NCI-H510A (cell line): ENCODE measurements at places on chromosomes 3 and 15.

DNA sequence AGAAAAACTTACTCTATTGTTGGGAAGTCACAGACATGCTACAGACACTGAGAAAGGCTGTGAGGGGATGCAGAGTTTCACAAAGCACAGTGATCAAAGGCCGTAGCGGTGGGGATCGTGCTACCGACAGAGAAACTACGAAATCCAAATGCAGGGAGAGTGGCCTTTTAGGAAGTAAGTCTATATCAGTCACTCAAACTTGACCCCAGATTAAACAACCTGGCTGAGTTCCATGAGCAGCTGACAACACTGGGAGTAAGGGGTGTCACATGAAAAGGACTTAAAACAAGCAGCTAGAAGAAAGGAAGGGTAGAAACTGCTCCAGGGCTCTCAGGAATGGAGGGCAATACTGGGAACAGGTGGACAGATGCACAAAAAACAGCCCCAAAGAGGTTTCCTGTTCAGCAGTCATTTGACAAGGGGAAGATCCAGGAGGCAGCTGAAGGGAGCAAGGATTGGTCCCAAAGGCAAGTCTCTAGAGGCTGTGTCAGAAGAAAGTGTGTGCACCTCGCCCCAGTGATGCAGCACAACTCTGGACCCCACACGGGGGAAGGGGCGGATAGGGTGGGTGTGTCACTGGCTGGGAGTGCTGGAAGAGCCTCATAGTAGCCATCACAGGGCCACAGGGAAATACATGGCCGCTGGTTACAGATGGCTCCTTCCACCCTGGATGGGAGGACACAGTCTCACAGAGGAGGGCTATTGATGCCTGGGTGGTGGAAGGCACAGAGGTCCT is 20.3 kb upstream of the HDAC11 start:
- DNase-seq: no peak

DNA sequence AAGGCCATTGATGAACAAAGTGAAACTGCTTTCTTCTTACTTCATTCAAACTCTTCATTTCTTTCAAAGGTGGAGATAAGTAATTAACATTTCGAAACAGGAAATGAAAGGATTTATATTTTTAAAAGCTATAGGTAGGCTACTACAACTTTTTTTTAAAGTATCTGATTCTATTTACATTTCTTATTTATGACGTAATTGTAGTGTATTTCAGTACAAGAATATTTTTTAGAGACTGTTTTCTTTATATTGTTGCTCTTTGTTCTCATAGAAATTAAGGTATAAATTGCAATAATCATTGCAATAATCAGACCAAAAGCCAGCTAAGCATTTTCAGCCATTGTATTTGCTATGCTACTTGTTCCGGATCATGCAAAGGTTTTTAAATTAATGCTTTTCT is 13.7 kb downstream of the ZFAND6 start:
- DNase-seq: no peak

DNA sequence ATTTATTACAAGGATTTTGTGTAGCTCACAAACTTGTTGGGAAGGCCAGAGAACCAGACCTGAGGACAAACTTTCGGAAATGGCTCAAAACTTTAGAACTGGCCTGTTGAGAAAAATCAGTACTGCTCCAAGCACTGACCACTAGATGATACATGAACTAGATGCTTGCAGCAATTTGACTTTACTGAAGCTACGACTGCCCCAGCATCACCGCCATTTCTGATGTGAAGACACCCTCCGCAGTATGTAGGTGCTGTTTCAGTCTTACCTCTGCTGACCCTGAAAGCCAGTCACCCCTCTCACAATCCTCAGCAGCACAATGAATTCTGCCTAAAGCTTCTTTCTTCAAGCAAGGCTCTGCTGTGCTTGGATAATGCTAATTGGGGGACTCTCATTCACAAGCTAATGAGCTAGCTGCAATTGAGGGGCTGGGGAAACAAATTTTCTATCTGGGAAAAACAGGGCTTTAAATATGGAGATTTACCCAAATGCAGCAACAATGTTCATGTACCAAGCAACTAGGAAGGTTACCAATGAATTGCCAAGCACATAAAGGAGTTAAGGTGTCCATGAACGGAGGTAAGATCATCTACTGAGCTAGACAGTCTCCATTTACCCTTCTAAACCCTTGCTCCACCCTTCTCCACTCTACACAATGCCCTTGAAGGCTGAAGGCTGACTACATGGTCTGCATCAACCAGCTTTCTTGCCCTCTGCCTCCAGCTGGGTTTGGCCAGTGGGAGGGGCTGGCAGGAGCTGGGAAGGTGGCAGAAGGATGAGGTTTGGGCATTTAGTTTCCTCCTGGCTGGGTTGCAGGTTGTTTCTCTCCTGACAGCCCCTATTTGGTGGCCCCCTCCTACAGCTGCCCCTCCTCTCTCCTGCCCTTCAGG is 53.2 kb upstream of the FSTL1 start:
- no peak for DNase-seq

- DNase-seq: no peak
These were observed 247.2 kb downstream of the SHQ1 start for GRCh38 chr3:72601060-72601459.

- no peak for DNase-seq
These were observed 165.2 kb downstream of the RORA start for GRCh38 chr15:61063875-61064320.

DNA sequence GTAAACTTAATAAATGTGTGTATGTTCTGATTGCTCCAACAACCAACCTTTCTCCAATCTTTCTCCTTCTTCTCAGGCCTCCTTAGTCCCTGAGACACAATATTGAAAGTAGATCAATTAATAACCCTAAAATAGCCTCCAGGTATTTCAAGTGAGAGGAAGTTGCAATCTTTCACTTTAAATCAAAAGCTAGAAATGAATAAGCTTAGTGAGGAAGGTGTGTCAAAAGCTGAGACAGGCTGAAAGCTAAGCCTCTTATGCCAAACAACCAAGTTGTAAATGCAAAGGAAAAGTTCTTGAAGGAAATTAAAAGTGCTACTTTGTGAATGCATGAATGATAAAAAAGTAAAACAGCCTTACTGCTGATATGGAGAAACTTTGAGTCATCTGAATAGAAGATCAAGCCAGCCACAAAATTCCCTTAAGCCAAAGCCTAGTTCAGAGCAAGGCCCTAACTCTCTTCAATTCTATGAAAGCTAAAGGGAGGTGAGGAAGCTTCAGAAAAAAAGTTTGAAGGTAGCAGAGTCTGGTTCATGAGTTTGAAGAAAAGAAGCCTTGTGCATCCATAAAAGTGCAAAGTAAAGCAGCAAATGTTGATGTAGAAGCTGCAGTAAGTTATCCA is 38.6 kb downstream of the CCDC80 start:
- DNase-seq: no peak

DNA sequence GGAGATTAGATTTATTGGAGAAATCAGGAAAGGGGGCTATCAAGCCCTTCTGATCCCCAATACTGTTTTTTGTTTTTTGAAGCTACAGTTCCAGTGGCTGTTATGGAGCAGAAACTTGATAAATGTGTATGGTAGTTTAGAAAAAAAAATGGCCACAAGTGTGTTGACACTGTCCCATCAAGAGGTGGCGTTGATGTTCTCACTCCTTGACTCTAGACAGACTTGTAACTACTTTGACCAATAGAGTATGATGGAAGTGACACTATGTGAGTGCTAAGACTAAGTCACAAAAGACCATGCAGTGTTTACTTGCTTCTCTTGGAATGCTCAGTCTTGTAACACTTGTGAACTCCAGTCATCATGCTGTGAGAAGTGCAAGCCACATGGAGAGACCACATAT is 356.7 kb downstream of the PDCD6IP start:
- DNase-seq: no peak

- DNase-seq: no peak
These were observed 17.2 kb downstream of the ACOX2 start for GRCh38 chr3:58519668-58520402.

DNA sequence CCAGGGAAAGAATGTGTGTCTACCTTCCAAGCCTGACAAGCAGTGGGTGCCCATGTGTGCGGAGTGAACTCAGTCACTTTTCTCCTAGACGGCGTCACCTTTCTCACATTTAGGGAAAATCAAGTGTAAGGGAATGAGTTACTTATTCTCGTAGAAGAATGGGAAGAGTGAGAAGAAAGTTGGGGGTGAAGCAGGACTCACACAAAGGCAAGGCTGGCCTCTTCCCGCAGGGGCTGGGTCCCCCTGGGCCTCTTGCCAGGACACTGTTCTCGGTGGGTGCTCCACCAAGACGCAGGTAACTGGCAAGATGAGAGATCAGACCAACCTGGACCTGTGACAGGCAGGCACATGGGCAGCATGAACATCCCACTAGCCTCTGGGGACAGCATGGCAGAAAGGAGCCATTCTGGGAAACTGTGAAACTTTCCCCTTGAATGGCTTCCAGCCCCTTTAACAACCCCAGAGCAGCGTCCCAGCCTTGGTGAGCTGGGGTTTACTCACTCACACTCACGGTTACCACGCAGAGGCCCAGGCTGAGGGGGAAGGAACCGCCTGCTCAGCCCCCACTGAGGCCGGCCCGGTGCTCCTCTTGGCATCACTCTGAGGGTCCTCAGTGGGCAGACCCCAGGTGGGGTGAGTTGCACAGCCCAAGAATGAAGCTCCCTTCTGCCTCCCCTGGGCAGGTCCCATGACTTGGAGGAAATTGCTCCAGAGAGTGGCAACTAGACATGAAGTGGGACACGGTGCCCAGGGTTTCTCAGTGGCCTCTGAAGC is 15.0 kb upstream of the SRP14 start:
- DNase-seq: no peak

DNA sequence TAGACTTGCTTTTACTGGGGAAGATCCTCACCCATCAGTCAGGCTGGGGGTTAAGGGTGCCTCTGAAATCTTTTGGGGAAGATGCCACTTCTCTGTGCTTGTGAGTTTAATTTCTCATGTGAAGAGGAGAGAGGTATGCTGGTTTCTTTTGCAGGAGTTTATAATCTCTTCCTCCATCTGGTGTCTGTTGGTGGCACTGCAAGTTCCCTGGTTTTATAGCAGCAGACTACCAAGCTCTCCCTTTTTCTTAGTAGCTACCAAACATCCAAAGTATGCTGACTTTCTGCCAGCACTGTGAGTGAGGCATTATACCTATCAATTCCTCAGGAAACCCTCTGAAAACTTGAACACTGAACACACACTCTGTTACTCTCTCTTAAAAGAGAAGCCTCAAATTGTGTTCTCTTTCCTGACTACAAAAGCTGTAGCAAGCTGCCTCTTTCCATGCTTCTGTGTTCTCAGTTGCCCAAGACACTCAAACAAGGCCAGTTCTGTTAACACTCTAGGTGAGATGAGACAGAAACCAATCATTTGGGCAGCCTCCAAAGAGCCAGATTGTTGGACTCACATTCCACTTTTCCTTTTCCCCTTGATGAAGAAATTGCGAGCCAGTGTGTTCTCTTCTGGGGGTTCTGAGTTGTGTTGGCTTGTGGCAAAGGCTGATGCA is 299.5 kb downstream of the GAP43 start:
- DNase-seq: no peak

- DNase-seq: no peak
These were observed 11.7 kb upstream of the KBTBD8 start for GRCh38 chr3:66986406-66986805.

GRCh38 chr3:165162883-165163282 is 33.3 kb downstream of the SLITRK3 start:
- DNase-seq: no peak

DNA sequence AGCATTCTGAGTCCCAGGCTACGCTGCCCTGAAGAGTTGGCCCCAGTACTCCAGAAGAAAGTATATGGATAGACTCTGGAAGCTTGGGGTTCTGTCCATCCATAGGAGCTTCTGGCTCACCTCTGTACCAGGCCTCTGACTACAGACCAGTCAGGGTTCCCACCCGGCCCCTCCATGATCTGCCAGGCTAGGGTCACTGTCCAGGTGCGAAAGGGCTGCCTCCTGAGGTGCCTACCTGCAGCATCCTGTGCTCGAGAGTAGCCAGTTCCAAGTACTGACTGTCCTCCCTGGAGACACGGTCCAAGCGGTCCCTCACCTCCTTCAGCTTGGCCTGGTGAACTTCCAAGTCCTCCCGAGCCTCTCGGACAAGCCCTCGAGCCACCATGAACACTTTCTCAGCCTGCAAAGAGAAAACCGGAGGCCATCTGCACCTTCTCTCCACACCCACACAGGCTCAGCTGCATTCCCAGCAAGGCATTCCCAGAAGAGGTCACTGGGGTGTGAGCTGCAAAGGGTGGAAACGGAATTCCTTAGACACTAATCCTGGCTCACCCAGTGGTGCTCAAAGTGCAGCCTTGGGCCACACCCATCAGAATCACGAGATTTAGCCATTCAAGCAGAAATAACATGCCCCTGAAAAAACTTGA is 3.7 kb upstream of the PLXNB1 start:
- DNase-seq: no peak

DNA sequence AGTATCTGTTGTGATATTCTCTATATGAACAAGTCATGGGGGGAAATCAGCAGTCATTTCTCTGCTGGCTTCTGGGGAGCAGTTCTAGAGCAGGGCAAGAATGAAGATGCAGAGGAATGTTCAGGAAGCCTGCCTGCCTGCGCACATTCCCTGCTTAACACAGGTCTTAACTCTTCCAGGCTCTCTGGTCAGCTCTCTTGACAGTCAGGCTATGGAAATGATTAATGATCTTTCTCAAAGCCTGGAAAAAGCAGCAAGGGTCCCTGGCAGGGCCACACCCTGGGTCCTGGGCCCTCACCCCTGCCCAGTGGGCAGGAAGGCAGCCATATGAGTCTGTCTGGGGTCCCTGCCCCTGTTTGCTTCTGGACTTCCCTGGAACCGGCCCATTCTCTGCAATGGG is 31.4 kb upstream of the CLK3 start:
- DNase-seq: no peak

DNA sequence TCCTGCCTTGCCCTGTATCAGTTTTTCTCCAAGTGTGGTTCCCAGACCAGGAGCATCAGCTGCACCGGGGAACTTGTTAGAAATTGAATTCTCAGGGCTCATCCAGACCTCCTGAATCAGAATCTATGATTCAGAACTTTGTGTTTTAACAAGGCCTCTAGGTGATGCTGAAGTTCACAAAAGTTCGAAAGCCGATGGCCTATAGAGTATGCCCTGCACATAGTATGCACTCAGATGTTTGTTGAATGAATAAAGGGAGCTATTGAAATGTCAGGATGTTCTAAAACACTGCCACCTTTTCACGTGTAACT is 664 bp upstream of the LARP6 start:
- no peak for DNase-seq

DNA sequence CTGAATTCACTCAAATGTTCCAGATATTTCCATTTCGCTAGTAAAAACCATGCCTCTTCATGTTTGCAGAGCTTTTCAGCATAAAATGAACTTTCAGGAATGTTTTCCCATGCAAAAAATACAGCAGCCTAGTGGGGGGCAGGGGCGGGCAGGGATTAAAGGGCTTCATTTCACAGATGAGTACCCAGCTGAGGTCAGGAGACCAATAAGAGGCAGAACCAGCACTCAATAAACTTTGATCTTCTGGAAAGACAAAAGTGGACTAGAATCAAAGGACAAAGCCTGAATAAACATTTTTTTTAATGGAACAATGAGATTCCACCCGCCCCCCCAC is 8.0 kb downstream of the KLHL25 start:
- no peak for DNase-seq

- DNase-seq: no peak
These were observed 21.8 kb downstream of the CDCP1 start for GRCh38 chr3:45124352-45124751.

- DNase-seq: no peak
These were observed 21.7 kb upstream of the TBC1D21 start for GRCh38 chr15:73851689-73852088.

- no peak for DNase-seq
These were observed 223.4 kb downstream of the ATP8B4 start for GRCh38 chr15:49895347-49896223.

GRCh38 chr3:26894443-26894842 is 271.9 kb downstream of the LRRC3B start:
- no peak for DNase-seq
